Left ventricle myocardium superior (tissue), 1 donor: ENCODE measurements at places on chromosomes 1 and 21.
A peak's percentile ranks its signal among the peaks of the same experiment; 100 is the strongest.

- peak; percentile 51 for DNase-seq
These were observed 225.4 kb upstream of the NRIP1 start for GRCh38 chr21:15289896-15290841.

GRCh38 chr1:175376194-175376593 lies 183.6 kb upstream of the KIAA0040 start:
- no peak for DNase-seq

DNA sequence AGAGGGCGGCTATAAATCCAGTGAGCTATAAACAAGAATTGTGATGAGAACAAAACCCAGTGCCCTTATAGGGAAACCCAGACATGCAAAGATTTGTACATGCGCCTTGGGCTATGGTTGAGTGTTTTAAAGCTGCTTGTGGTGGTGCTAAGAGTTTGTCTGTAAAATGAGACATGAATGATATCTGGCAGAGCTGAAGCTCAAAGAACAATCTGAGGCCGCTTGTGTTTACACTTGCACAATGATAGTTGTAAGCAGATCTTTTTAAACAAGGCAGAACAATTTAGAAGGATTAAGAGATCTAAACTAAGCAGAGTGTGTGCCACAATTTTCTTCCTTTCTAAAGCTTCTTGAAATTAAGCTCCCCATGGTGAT lies 80.4 kb upstream of the ADAMTS5 start:
- DNase-seq, result no peak

DNA sequence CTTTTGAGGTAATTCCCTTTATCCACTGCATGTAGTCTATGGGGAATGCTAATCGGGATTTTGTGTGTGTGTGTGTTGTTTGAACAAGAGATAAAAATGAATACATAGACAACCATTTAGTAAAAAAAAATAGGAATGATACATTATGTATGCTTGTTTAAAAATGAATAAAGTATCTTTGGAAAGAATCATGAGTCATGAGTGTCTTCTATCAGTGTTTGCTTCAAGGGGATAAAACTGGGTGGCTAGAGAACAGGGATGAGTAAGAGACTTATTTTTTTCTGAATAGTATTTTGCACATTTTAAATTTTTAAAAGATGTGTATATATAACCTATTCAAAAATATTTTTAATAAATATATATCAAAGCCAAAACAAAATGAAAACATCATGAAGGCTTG lies 839.4 kb upstream of the ADGRL4 start:
- DNase-seq, result no peak

DNA sequence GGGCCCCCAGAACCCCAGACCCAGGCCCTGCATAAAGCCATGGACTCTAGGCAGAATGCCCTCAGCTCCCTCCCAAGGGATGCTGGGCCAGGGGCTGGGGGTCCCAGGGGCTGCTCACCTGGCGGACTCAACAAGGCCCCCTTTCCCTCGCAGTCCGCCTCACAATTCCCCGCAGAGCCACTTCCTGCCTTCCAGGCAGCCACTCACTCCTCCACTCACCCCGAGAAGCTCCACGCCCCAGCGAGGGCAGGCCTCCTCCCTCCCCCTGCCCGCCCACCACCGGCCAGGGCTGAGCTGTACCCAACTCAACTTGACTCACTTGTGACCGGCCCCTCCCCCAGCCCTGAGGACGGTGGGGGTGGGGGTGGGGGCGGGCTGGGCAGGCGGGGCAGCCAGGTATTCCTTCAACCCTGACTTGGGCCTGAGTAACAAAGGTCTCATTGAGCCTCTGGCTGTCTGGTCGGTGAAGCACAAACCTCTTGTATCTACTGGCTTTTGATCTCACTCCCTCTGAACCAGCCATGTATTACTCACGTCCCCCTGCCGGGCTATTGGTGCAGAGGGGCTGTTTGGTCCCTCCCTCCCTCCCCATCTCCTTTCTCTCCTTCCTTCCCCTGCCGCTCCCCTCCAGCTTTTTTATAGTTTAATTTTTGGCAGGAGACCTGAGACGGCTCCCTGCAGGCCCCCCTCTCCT lies 5.9 kb downstream of the BLACAT1 start:
- DNase-seq, result no peak

- DNase-seq, result no peak
These were observed 273.4 kb upstream of the CACYBP start for GRCh38 chr1:174726167-174726879.

- DNase-seq, result no peak
These were observed 1.2 kb downstream of the NEXN start for GRCh38 chr1:77889671-77890070.

DNA sequence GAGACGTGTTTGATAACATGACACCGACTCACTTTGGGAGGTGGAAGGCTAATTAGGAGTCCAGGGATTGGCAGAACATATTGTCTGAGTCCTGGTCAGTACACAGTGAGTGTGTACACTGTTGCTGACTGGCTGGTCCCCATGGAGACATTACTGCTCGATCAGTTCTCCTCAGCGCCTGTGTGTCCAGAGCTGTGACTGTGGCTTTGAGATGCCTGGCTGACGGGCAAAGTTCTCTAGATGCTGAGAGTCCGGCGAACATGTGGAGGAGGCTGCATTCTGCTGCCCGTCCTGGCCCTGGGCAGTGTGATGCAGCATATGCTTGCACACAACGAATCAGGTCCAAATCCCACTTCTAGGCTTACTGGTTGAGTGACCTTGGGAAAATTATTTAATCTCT lies 280.1 kb upstream of the ST6GALNAC5 start:
- no peak for DNase-seq

DNA sequence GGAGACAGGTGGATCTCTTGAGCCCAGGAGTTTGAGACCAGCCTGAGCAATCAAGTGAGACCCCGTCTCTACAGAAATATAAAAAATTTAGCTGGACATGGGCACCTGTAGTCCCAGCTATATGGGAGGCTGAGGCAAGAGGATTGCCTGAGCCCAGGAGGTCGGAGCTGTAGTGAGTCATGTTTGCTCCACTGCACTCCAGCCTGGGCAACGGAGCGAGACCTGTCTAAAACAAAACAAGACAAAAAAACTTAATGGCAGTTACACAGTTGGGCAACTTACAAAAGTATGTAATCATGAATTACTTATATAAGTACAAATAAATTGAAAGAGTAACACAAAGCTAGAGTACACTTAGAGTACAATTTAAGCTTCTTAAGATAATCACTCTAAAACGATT lies 25.2 kb downstream of the RC3H1 start:
- no peak for DNase-seq

GRCh38 chr21:32733990-32734613 lies 6.3 kb upstream of the SYNJ1 start:
- DNase-seq, result no peak

- no peak for DNase-seq
These were observed 568.0 kb downstream of the PTPRU start for GRCh38 chr1:29804181-29804899.

DNA sequence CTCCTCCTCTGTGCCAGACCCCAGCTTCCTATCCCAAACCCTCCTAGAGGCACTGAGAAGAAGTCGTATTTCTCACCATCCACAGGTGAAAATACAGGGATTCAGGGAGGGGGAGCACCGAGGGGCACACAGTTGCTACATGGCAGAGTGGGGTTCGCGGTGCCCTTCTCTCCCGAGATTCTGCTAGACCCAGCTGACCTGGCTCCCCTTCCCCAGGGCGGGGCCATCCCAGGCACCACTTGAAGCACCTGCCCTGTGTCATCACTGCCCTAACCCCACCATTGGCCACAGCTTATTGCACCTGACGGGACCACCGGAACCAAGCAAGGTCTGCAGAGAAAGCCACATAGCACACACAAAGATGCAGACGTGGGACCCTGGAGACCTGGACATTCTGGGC lies 30.5 kb downstream of the SDC3 start:
- no peak for DNase-seq

- DNase-seq, result no peak
These were observed 612.2 kb downstream of the SMYD3 start for GRCh38 chr1:245894843-245895242.

GRCh38 chr1:237119091-237119490 lies 77.1 kb downstream of the RYR2 start:
- no peak for DNase-seq

DNA sequence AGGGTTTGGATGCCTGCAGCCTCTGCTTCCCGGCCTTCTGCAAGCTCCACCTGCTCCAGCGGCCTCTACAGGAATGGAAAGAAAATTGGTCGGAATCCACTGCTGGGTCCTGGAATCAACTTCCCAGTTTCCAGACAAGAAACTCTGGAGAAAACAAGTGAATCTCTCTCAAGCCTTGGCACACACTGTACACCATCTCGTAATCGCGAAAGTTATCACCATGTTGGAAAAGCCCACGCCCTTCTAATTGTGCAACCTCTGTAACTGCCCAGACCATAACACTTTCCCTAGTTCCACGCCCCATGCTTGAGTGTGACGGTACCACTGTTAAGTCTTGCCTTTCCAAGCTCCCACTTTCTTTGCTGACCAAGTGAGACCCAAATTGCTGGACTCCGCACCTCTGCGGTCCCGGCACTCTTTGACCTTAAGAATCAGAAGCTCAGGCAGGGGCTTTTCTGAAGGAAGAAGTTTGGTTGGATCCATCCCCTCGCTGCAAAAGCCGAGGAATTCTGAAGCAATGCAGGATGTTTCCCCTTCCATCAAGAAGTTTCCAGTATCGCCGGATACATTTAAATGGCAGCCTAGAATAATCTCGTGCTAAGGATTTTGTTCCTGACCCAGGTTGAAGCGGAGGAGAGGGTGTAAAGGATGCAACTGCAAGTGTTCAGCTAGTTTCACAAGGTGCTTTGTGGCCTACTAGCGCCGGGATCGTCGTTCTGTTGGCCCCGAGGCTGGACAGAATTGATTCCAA lies 6.2 kb downstream of the NR5A2 start:
- DNase-seq, result no peak

DNA sequence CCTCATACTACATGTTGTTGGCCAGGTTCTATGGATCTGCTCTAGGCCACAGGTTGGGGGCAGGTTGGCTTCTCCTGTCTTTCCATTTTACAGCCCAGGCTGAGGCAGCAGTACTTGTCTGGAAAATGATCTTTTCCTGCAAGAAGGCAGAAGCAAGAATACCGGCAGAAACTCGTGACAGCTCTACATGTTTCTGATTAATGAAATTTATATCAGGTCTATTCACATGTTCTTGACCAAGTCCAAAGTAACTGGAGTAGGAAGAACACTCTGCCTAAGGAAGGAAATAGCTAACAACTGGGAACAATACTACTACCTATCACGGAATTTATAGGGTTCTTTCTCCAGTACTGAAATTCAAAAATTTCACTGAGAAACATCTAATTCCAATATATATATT lies 98.3 kb downstream of the PLPPR5 start:
- no peak for DNase-seq

GRCh38 chr1:68268896-68269483 lies 36.7 kb upstream of the WLS start:
- DNase-seq, result no peak

GRCh38 chr1:244096691-244097090 lies 45.6 kb downstream of the ZBTB18 start:
- DNase-seq, result no peak

GRCh38 chr1:67429011-67429527 lies 1.1 kb downstream of the SERBP1 start:
- DNase-seq, result no peak

DNA sequence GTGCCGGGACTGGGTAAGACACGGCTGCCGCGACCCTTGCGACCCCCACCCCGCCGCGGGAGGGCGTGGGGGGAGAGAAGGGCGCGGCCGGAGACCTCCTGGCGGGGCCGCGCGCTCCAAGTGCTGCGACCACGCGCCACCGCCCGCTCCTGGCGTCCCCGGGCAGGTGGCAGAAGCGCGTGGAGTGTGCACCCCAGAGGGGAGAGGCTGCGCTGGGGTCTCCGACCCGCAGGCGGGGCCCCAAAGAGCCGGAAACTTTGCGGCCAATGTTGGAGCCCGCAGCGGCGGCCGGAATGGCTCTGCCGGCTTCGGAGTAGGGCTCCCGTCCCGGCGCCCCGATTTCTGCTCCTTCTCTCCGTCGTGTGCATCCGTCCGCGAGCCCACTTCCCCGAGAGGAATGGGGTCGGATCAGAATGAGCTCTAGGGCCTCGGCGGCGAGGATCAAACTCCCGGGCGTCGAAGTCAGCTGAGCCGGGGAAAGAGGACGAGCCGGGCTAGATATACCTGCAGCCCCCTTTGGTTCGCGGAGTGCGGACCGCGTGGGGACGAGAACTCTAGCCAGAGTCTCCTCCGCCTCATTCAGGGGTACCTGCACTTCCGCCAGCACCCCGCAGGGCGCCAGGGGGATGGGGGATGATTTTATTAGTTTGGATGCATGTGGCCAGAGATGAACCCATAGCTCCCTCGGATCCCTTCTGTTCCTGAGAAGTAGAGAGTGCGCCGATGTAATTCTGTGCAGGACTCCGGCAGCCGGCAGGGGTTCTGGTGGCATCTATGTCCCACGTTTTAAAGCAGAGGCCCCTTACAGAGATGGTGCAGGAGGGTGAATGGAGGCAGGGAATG lies 751 bp downstream of the STUM start:
- peak; percentile 31 for DNase-seq

- DNase-seq, result no peak
These were observed 5.9 kb downstream of the ANKRD13C start for GRCh38 chr1:70348399-70349165.

- no peak for DNase-seq
These were observed 13.9 kb downstream of the S1PR1 start for GRCh38 chr1:101250656-101251272.

GRCh38 chr1:158087320-158087927 lies 93.3 kb upstream of the CD1D start:
- peak; percentile 43 for DNase-seq

- DNase-seq, result no peak
These were observed 8.8 kb upstream of the SRP9 start for GRCh38 chr1:225768662-225769426.

DNA sequence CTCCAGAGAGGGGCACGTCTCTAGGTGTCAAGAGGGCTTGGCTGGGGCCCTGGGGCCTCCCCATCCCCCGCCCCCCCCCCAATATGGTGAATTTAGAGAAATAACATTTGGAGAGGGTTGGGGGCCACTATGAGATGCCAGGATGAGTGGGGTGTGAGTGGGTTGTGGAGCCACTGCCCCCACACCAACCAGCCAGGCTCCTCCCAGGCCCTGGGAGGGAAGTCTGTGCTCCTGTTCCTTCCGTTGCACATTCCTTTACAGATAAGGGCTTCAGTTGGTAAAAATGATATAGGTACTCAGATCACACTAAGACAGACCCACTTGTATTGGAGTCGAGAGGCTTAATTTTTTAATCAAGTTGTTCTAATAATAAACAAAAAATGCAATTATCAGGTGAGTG lies 585 bp upstream of the PLEKHA6 start:
- no peak for DNase-seq

- no peak for DNase-seq
These were observed 24.2 kb downstream of the TNFRSF9 start for GRCh38 chr1:7916501-7916830.

GRCh38 chr1:82273816-82274215 lies 473.1 kb downstream of the ADGRL2 start:
- DNase-seq, result no peak

GRCh38 chr1:31752952-31753475 lies 11.1 kb downstream of the ADGRB2 start:
- DNase-seq, result no peak

- DNase-seq, result no peak
These were observed 228.8 kb downstream of the DISC1 start for GRCh38 chr1:231855361-231855760.

DNA sequence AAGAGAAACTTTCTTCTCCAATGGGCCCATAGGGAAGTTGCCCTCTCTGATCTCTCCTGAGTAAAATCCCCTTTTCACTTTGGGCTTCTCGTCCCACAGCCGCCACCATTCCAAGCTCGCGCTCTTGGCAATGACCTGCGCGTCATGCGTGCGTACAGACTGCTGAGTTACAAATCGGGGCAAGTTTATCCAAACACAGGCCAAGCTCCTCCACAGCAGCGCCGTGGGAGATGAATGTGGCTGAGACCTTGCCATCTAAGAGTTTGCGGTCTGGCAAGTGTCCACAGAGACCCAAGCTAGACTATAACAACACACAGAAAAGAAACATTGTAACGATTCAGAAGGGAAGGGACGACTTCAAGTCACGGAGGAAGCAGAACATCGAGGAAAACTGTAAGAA lies 116.3 kb upstream of the SOD1 start:
- no peak for DNase-seq
